ENCODE measurements at places on chromosomes 7 and 10. TPM values are rescaled to one million over a fixed set of nuclear protein-coding genes. Genes with fewer than 3 reads are reported as not detected.

Gene LRRTM3
- not detected for total RNA-seq

Gene EXOSC1
- 53.8 TPM for total RNA-seq

Gene SPDYE1
- 0.12 TPM for total RNA-seq

Gene ZNF853
- 0.27 TPM for total RNA-seq

Gene SNCG
- total RNA-seq, result 0.29 TPM

Gene NACAD
- total RNA-seq, result 0.05 TPM

Gene RBM20
- total RNA-seq, result 0.27 TPM

Gene SH2B2
- 1.3 TPM for total RNA-seq

Gene HTR5A
- total RNA-seq, result not detected

Gene SYNPO2L
- total RNA-seq, result not detected

Gene SOSTDC1
- total RNA-seq, result not detected

Gene ANKRD26
- 5.7 TPM for total RNA-seq

Gene LRRC17
- total RNA-seq, result not detected

Gene GNGT1
- not detected for total RNA-seq

Gene CDCA7L
- total RNA-seq, result 32.5 TPM

Gene CCDC172
- not detected for total RNA-seq

Gene TFEC
- 0.17 TPM for total RNA-seq

Gene NANOS1
- 0.61 TPM for total RNA-seq

Gene ZNF775
- 6.3 TPM for total RNA-seq

Gene UNCX
- not detected for total RNA-seq

Gene C7orf33
- total RNA-seq, result not detected

Gene THSD7A
- total RNA-seq, result not detected

Gene ODAD2
- not detected for total RNA-seq

Gene GCK
- total RNA-seq, result not detected

Gene MBL2
- not detected for total RNA-seq

Gene APBB1IP
- 59.3 TPM for total RNA-seq

Gene AGR3
- total RNA-seq, result not detected

Gene TMEM139
- total RNA-seq, result 1.0 TPM

Gene SPACDR
- total RNA-seq, result 2.9 TPM

Gene CDHR3
- 3.1 TPM for total RNA-seq

Gene ERVW-1
- total RNA-seq, result not detected

Gene SLC39A12
- not detected for total RNA-seq

Gene CALHM3
- total RNA-seq, result not detected

Gene RSPH10B
- total RNA-seq, result 0.44 TPM

Gene LRRN3
- 127 TPM for total RNA-seq
